ENCODE measurements at places on chromosomes 5 and 9. TPM values are rescaled to one million over a fixed set of nuclear protein-coding genes. Genes with fewer than 3 reads are reported as not detected.

DNA sequence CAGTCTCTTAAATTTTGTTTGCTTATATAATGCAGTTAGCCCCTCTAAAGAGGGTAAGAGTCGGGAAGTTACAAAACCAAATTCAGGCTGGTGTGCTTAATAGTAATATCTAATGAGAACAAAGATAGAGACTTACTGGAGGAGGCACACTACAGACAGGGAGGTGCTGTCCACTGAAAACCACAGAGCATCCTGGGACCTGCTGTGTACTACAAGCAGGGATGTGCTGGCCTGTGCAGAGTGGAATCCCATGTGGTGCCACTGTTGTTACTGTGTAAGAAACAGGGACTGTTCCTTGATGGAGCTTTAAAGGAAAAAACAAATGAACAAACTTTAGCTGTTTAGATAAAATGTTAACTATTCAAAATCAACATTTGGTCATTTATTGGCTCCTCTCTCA, 42.4 kb downstream of the RNF38 start:
- no peak overlapping the region for H3K27ac ChIP-seq
- no peak for DNase-seq
- H3K36me3 ChIP-seq, result peaks cover 15% of the 10 kb centered on the region
- no peaks in the 10 kb centered on the region for H3K27me3 ChIP-seq

- DNase-seq, result no peak
- H3K36me3 ChIP-seq, result no peaks in the 10 kb centered on the region
- no peaks in the 10 kb centered on the region for H3K4me1 ChIP-seq
- no peaks in the 10 kb centered on the region for H3K27me3 ChIP-seq
These were observed 170.4 kb upstream of the PANK3 start for GRCh38 chr5:168749391-168750100.

- H3K4me1 ChIP-seq, result no peaks in the 10 kb centered on the region
- H3K4me3 ChIP-seq, result no peak overlapping the region
- no peak for DNase-seq
- no peak overlapping the region for H3K27ac ChIP-seq
- H3K27me3 ChIP-seq, result no peaks in the 10 kb centered on the region
- no peaks in the 10 kb centered on the region for H3K36me3 ChIP-seq
These were observed 348 bp downstream of the CATSPER3 start for GRCh38 chr5:134968055-134968454.

DNA sequence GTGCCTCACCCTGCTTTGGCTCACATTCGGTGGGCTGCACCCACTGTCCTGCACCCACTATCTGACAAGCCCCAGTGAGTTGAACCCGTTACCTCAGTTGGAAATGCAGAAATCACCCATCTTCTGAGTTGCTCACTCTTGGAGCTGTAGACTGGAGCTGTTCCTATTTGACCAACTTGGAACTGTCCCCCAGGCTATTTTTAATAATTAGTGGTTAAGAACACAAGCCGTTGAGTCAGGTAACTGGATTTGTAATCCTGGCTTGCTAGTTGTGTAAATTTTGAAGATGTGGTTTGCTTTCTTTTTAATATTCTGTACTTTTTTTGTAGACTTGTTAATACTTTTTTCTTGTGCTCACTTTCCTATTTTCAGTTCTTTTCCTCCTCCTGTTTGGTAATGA, 81.2 kb downstream of the CNTLN start:
- DNase-seq, result no peak
- H3K27me3 ChIP-seq, result no peaks in the 10 kb centered on the region
- H3K4me1 ChIP-seq, result peaks cover 13% of the 10 kb centered on the region
- H3K36me3 ChIP-seq, result no peaks in the 10 kb centered on the region

DNA sequence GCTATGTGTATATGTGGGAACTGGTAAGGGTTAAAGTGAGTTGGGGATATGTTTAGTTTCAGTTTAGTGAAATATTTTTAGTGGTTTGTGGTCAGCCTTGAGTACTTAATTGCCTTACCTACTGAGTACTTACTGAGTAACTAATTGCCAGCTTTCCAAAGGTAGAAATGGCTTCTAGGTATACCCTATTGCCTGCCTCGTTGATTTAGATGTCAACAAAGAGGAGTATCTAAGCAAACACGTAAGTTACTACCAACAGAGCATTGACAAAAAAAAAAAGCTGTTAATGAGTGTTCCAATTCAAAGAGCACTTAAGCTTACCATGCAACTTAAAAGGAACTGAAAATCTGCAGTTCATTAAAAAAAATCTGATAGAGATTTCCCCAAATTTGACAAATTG, 8.8 kb downstream of the ATP10B start:
- H3K27me3 ChIP-seq, result no peaks in the 10 kb centered on the region
- no peak overlapping the region for H3K27ac ChIP-seq
- H3K36me3 ChIP-seq, result no peaks in the 10 kb centered on the region
- DNase-seq, result no peak
- no peak overlapping the region for H3K4me3 ChIP-seq

- no peak overlapping the region for H3K4me3 ChIP-seq
- H3K36me3 ChIP-seq, result no peaks in the 10 kb centered on the region
- H3K27ac ChIP-seq, result no peak overlapping the region
These were observed 113.8 kb downstream of the DOCK8 start for GRCh38 chr9:328453-328852.

DNA sequence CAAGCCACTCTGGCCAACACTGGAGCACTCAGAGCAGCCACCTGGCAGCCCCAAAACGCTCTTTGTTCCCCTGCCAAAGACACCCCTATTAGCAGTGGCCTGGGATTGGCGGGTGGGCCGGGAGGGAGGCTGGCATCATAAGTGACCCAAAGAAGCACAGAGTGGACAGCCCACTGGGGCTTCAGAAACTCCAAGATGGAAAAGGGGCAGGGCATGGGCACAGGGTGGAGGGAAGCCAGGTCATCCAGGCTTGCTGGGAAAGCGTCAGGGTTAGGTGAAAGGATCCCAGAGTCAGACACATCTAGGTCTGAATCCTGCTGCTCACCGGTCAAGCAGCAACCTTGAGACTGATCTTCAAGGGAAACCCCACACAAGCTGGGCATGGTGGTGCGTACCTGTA, 14.8 kb downstream of the EEIG1 start:
- H3K27ac ChIP-seq, result peak overlapping the region; percentile 92
- peaks cover 27% of the 10 kb centered on the region for H3K4me1 ChIP-seq
- no peaks in the 10 kb centered on the region for H3K27me3 ChIP-seq
- no peak overlapping the region for H3K4me3 ChIP-seq

GRCh38 chr9:32589083-32589723, 16.2 kb upstream of the NDUFB6 start:
- H3K36me3 ChIP-seq, result no peaks in the 10 kb centered on the region
- no peak overlapping the region for H3K4me3 ChIP-seq
- no peaks in the 10 kb centered on the region for H3K4me1 ChIP-seq
- DNase-seq, result peak; percentile 57

- H3K4me1 ChIP-seq, result peaks cover 57% of the 10 kb centered on the region
- H3K27ac ChIP-seq, result no peak within 1 kb of the TSS
- peak; percentile 87 for DNase-seq
- H3K27me3 ChIP-seq, result peaks cover 97% of the 10 kb centered on the region
- no peaks in the 10 kb centered on the region for H3K36me3 ChIP-seq
These were observed at the start of gene BARX1 for GRCh38 chr9:93955111-93955980. Gene BARX1 (minus strand): TSS chr9:93955355. CDS start chr9:93955146, 209 bp downstream.

- DNase-seq, result no peak
- H3K36me3 ChIP-seq, result no peaks in the 10 kb centered on the region
- 0 out of 2 replicates have a peak, but pooled peaks cover 7% of the 10 kb centered on the region for H3K4me1 ChIP-seq
These were observed 35.1 kb downstream of the FAM81B start for GRCh38 chr5:95426227-95426626.

GRCh38 chr5:125298258-125298657, 551.8 kb upstream of the ZNF608 start:
- H3K27ac ChIP-seq, result no peak overlapping the region
- H3K27me3 ChIP-seq, result no peaks in the 10 kb centered on the region
- no peaks in the 10 kb centered on the region for H3K36me3 ChIP-seq
- H3K4me3 ChIP-seq, result no peak overlapping the region
- DNase-seq, result peak; percentile 8
- peaks cover 15% of the 10 kb centered on the region for H3K4me1 ChIP-seq

DNA sequence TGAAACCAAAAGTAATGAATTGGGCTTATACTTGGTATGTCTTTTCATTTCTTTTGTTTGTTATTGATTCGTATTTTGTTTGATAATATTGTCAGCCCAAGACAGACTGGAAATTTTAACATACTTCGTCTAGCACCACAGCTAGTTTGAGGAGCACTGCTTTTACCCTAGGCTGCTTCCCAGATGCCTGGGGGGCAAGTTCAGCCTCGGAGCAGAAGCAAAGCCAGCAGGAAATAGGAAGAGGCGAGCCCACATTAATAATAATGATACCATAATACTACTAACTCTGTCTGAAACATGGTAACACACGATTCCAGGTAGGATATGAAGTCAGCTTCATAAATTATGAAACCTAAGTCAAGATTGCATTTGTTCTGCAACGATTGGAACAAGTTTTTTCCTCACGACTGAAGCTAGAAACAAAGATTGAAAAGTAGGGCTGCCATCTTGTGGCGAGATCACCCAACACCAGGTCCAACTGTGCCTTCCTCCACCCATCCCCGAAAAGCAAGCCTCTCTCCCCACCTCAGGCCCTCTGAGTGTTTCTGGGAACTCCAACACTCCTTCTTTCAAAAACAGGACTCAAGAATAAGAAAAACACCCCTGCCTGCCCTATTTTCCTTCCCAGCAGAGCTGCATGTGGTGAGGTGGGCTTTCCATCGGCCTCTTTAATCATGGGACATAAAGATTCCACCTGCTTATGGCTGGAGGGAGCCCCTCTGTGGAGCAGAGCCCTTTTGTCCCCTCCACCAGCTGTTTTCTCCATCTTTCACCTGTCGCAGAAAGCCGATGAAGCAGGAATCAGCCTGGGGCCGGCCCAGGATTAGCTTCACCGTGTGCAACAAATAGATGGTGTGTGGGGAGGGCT, 236.4 kb downstream of the CAAP1 start:
- no peak overlapping the region for H3K4me3 ChIP-seq
- H3K4me1 ChIP-seq, result no peaks in the 10 kb centered on the region
- DNase-seq, result peak; percentile 78
- H3K27me3 ChIP-seq, result no peaks in the 10 kb centered on the region
- H3K27ac ChIP-seq, result no peak overlapping the region

GRCh38 chr9:132094314-132094791, 14.7 kb upstream of the MED27 start:
- no peak overlapping the region for H3K27ac ChIP-seq
- H3K36me3 ChIP-seq, result no peaks in the 10 kb centered on the region
- no peaks in the 10 kb centered on the region for H3K4me1 ChIP-seq
- no peaks in the 10 kb centered on the region for H3K27me3 ChIP-seq
- no peak overlapping the region for H3K4me3 ChIP-seq

DNA sequence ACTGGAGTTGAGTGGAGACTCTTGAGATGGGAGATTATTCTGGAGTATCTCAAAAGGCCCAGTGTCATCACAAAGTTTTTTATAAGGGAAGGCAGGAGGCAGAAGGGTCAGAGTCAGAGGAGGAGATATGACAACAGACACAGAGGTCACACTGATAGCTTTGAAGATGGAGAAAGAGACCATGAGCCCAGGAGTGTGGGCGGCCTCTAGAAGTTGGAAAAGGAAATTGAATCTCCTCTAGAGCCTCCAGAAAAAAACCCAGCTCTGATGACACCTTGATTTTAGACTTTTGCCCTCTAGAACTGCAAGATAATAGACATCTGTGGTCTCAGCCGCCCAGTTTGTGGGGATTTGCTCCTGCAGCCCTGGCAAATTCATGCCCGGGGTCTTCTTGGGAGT, 64.8 kb upstream of the SPTLC1 start:
- H3K27me3 ChIP-seq, result no peaks in the 10 kb centered on the region
- DNase-seq, result no peak
- H3K36me3 ChIP-seq, result no peaks in the 10 kb centered on the region
- H3K27ac ChIP-seq, result no peak overlapping the region
- H3K4me3 ChIP-seq, result no peak overlapping the region

GRCh38 chr5:78983601-78984438, 1.3 kb downstream of the ARSB start:
- no peaks in the 10 kb centered on the region for H3K36me3 ChIP-seq
- H3K4me3 ChIP-seq, result peak overlapping the region; percentile 69
- no peaks in the 10 kb centered on the region for H3K27me3 ChIP-seq
- peak overlapping the region; percentile 83 for H3K27ac ChIP-seq
- H3K4me1 ChIP-seq, result peaks cover 23% of the 10 kb centered on the region

DNA sequence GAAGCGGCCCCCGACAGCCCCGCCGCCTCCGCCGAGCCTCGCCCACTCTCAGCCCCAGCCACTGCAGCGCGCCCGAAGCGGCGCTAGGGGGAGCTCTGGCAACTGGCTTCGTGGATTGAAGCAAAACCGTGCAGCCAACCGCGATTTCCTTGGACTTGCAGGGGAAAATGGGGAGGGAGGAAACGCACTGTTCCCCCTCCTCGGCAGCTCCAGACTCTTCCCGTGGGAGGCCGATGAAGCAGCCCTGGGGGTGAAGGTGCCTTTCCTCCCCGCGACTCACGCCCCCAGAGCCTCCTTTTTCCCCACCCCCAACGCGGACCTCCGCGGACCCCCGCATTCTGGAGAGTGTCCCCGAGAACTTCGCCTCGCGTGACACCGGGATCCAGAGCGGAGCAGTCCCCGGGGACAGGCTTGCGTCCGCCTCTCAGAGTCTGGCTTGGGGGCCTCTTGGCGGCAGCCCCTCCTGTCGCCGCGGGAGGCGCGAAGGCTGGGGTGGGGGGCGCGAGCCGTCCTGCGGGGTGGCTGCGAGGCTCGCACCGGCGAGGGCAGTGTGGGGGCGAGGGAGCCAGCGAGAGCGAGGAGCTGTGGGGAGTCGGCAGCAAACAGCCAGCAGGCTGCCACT, 3.8 kb downstream of the IER5L start:
- peaks cover under 1% of the 10 kb centered on the region for H3K4me1 ChIP-seq
- peak; percentile 84 for DNase-seq
- H3K4me3 ChIP-seq, result peak overlapping the region; percentile 84

DNA sequence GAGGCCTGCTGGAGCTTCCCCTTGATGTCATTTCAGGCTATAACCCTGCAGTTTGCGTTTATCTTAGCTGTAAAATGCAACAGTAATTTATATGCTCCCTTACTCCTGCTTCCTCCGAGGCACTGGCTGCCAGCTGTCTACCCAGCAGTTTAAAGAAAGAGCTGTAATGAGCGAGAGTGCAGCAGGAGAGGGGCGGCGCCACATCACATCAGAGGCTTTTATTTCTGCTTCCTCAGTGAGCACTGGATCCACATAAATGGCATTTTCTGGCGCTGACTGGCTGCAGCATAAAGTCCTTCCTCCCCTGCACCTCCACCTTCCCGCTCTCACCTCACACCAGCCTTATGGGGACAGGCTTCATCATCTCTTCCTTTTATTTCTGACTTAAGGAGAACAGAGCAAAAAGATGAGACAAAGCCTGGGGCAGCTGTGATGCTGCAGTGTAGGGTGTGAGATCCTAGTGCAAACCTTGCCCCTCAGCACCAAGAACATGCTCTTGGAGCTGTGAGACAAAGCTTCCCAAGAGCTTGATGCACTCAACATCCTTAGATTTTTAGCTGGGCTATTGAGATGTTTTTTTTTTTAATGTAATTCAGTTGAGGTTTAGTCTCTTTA, 829.6 kb upstream of the ZNF608 start:
- H3K4me3 ChIP-seq, result no peak overlapping the region
- H3K4me1 ChIP-seq, result peaks cover 17% of the 10 kb centered on the region
- no peaks in the 10 kb centered on the region for H3K36me3 ChIP-seq
- H3K27me3 ChIP-seq, result no peaks in the 10 kb centered on the region
- DNase-seq, result peak; percentile 55

Gene OTP
- polyA plus RNA-seq, result not detected

Gene NOTCH1
- 9.9 TPM for polyA plus RNA-seq

Gene DROSHA
- polyA plus RNA-seq, result 87.8 TPM

Gene PPP2R2B
- 28.4 TPM for polyA plus RNA-seq

Gene NUTM2G
- 0.70 TPM for polyA plus RNA-seq

Gene PAXX
- 88.3 TPM for polyA plus RNA-seq

Gene NEUROG1
- polyA plus RNA-seq, result 0.16 TPM

Gene SEMA4D
- 17.1 TPM for polyA plus RNA-seq

Gene PCA3
- polyA plus RNA-seq, result 0.76 TPM

Gene EGFLAM
- polyA plus RNA-seq, result not detected

Gene IFNK
- polyA plus RNA-seq, result not detected

Measured in GM23338 (cell line).